IgD-negative memory B cell (primary cell): ENCODE measurements at places on chromosomes 6 and 20. TPM values are rescaled to one million over a fixed set of nuclear protein-coding genes. Genes with fewer than 3 reads are reported as not detected.

RAB44 gene
- polyA plus RNA-seq = not detected

RIPOR3 gene
- 3.3 TPM for polyA plus RNA-seq

NKX2-4 gene
- not detected for polyA plus RNA-seq

COL21A1 gene
- polyA plus RNA-seq = not detected

MEI4 gene
- polyA plus RNA-seq = 0.13 TPM

TMEM217 gene
- not detected for polyA plus RNA-seq

ADAT2 gene
- polyA plus RNA-seq = 1.7 TPM

ENPP3 gene
- not detected for polyA plus RNA-seq

RPP21 gene
- polyA plus RNA-seq = 89.1 TPM

SLC35D3 gene
- not detected for polyA plus RNA-seq

GLP1R gene
- polyA plus RNA-seq = not detected

TMEM170B gene
- 0.36 TPM for polyA plus RNA-seq

CCN2 gene
- polyA plus RNA-seq = not detected

TPD52L2 gene
- polyA plus RNA-seq = 80.4 TPM

UQCC2 gene
- 45.2 TPM for polyA plus RNA-seq

MLN gene
- not detected for polyA plus RNA-seq

NMBR gene
- not detected for polyA plus RNA-seq

RNF39 gene
- not detected for polyA plus RNA-seq

POM121L2 gene
- not detected for polyA plus RNA-seq

PPP1R10 gene
- polyA plus RNA-seq = 28.0 TPM
